ENCODE measurements at places on chromosomes 7 and 10.

GRCh38 chr7:103867874-103868273 lies 121.6 kb downstream of the RELN start:
- DNase-seq: no peak

DNA sequence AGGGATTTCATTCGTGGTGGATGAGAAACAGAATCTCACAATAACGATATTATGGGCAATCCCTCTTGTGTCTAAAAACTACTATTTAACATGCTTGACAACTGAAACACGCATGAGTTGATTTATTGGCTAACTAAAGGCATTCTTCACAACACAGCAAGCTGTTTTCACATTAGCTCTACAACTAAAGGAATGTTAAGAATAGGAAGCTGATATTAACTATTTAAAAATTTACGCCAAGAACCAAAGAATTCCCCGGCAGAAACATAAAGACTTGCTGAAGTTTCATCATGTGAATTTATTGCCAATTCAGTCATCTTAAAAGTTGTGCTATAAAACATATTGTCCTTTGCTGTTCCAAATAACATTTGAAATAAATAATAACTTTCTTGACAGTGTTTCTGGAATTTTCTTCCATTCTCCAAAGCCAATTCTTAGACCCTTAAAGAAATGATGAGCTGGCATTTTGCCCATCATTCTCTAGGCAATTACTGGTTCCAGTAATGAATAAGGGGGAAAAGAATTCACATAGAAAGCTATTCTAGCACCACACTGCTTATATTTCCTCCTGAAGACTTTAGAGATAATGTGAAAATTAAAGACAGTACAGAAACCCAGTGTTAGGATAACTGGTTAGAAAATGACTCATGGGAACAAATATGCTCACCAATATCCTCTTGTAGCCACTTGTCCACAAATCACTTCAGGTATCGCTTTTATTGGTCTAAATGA lies 233.1 kb downstream of the PARD3 start:
- DNase-seq: no peak

DNA sequence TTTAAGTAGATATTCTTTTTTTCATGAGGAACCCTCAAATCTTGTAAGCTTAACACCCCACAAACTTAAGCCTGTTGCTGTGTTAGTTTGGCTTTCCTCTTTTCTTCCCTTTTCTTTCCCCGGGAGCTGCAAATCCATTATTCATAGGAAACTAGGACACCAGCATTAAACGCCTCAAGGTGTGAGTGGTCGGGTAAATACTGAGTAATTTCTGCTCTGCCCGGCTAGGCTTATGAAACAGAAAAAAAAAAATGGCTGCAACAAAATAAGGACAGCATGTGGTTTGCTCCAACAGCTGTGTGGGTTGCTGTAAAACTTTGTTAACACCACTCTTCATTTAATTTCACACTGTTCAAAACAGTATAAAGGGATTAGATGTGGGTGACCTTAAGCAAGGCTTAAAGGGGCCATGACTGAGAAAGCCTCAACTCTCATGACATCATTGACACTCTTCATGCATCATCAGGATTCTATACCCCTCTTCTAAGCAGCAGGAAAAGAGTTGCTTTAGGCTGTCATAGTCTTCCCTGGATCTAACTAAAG lies 104.1 kb downstream of the AOAH start:
- DNase-seq: no peak

- DNase-seq: no peak
Observed at GRCh38 chr7:115476671-115477181, 553.8 kb downstream of the TFEC start.

DNA sequence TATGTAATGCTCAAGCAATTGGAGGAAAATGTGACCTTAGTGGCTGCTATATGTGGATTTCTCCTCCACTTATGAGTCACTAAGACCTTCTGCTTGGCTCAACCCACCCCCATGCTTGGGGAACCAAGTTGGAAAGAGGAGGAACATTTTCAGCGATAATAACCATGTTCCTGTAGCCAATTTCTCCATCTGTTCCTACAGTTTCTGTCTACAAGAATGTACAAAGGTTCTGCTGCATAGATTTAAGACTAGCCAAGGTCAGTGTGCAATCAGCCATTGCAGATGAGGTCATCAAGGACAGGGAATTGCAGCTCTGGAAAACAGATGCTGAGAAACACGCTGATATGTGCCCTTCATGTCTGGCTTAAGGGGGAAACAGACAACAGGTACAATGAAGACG lies 5.6 kb upstream of the NRCAM start:
- DNase-seq: no peak

DNA sequence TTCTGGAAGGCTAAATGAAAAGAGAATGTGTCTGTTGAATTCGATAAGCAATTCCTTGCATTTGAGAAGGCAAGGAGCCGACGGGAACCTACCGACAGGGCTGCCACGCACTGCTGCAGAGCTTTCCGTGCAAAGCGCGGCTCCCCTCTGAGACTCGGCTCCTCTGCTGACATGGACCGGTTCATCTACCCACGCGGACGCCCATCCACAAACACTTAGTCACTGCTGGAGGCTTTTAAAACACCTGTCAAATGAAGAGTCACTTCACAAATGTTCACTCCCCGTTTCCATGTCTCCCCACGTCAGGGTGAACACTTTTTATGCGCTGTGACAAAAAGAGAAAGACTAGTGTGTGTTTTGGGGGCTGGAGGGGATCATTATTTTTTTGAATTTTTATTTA lies 32.0 kb downstream of the AMZ1 start:
- no peak for DNase-seq

DNA sequence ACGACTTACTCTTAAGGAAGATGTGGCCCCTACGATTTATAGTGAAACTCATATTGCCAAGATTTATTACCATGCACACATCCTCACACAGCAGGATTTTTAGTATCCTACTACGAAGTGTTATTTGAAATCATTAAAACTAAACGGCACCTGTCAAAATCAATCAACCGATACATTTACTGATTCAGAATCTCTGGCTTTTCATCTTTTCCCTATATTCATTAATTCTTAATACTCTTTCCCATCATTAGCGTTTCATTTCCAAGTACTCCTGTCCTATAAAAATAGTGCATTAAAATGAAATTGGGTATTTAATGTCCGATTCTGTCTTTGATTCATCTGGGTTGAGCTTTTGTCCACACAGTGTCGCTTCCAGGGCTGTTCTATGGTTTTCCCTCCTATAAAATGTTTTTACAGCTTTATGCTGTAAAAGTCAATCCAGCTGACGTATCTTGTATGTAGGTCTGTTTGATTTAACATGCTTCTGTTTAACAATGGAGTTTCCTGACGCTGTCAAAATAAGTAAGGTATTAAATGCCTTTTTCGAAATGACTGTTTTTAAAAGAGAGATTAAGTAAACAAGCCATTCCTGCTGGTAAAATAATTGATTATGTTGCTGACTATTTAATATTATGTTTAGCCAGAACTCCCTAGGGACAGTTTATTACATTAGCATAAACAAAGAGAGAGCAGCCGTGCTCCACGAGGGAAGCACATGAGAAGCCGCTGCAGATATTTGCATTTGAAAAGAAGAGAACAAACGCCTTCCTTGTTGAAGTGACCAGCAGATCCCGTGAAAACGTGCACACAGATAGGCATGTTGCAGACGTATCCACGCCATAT lies 22.3 kb upstream of the SFMBT2 start:
- no peak for DNase-seq

- DNase-seq: no peak
Observed at GRCh38 chr10:71584902-71585563, 134.5 kb downstream of the C10orf105 start.

- DNase-seq: no peak
Observed at GRCh38 chr7:39911167-39911566, 38.9 kb upstream of the CDK13 start.

- DNase-seq: no peak
Observed at GRCh38 chr10:73576178-73576889, 14.8 kb downstream of the USP54 start.

GRCh38 chr10:90372451-90372850 lies 485.4 kb downstream of the HTR7 start:
- no peak for DNase-seq

DNA sequence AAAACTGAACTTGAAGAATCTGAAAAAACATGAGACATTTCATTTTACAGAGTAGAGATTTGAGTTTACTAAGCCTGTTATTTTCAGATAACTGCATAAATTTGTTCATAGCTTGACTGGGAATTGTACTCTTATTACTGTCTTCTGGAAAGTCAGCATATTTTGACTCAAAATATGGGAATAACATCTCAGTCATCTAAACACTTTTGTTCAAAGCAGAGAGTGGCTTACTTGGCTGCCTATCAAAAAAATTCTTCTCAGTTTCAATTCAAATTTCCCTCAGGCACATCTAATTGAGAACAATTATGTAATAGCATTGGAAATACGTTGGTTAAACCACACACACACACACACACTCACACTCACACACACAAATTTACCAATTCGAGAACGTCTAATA lies 384.6 kb downstream of the ARL4A start:
- no peak for DNase-seq

Data from kidney capillary endothelial cell (primary cell).